ENCODE measurements at places on chromosomes 3 and 15. TPM values are rescaled to one million over a fixed set of nuclear protein-coding genes. Genes with fewer than 3 reads are reported as not detected.

Gene SLC27A2
- 6.2 TPM for total RNA-seq

Gene ZNF80
- 0.23 TPM for total RNA-seq

Gene LRRC49
- total RNA-seq = 133 TPM

Gene ACSBG1
- 9.9 TPM for total RNA-seq

Gene GOLGA8J
- 0.23 TPM for total RNA-seq

Gene DOCK3
- total RNA-seq = 45.0 TPM

Gene ATP13A3
- 120 TPM for total RNA-seq

Gene CLRN1
- total RNA-seq = not detected

Gene FEZF2
- total RNA-seq = 1.6 TPM

Gene LMAN1L
- not detected for total RNA-seq

Gene TFDP2
- total RNA-seq = 45.2 TPM

Gene KLF13
- 32.1 TPM for total RNA-seq

Gene FAM174B
- total RNA-seq = 21.0 TPM

Gene INSYN1
- 36.0 TPM for total RNA-seq

Gene STAG1
- total RNA-seq = 63.2 TPM

Gene GP9
- not detected for total RNA-seq

Gene GRM7
- 76.1 TPM for total RNA-seq

Gene LPP
- 16.1 TPM for total RNA-seq

Gene ZPLD1
- total RNA-seq = 0.46 TPM

Gene CHRNA3
- 4.8 TPM for total RNA-seq

Gene SLC6A11
- 108 TPM for total RNA-seq

Gene CFAP20DC
- 3.2 TPM for total RNA-seq

Gene CA12
- total RNA-seq = 13.8 TPM

Gene SCG3
- 52.6 TPM for total RNA-seq

Gene SPINT1
- 6.9 TPM for total RNA-seq
